ENCODE measurements at places on chromosomes 16 and 17.

GRCh38 chr17:69539781-69540319 is 125.4 kb downstream of the MAP2K6 start:
- peak; percentile 19 for DNase-seq

- no peak for DNase-seq
These were observed 101.1 kb upstream of the CDC42EP4 start for GRCh38 chr17:73412914-73413313.

- DNase-seq = no peak
These were observed 2.8 kb downstream of the ZNF646 start for GRCh38 chr16:31077024-31077423.

GRCh38 chr17:978103-979093 is 1.2 kb downstream of the NXN start:
- no peak for DNase-seq

DNA sequence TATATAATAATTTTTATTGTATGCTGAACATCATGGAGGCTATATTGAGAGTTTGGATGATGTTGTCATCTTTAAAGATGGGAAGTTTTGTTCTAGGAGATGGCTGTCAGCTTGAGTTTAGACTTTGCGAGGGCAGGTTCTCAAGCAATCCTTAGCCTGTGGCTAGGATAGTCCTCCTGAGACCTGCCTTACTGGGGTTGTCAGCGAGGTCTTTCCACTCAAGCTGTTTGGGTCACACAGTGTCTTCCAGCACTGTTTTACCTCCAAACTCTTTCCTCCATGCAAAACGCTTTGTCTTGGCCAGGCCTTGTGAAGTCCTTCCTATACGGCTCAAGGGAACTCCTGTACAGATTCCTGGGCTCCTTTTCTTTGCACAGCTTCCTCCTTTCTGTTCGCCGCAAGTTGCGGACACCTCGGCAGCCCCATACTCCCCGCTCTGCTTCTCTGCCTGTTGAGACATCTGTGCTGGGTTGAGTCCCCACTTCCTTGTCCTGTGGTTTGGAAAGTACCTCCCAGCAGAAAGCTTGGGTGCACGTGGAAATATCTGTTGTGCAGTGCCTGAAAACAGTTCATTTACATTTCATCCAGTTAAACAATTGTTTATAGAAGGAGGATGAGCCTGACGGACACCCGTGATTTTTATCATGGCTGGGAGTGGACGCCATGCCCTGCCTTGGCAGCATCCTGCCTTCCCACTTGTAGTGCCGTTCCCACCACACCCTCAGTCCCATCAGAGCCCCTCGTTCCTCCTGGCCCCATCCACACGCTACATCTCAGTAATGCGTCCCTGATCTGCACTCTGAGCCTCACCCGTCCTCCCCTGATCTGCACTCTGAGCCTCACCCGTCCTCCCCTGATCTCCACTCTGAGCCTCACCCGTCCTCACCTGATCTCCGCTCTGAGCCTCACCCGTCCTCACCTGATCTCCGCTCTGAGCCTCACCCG is 55.0 kb upstream of the CBFA2T3 start:
- no peak for DNase-seq

- peak; percentile 26 for DNase-seq
These were observed 17.0 kb downstream of the PRCD start for GRCh38 chr17:76556765-76557367.

DNA sequence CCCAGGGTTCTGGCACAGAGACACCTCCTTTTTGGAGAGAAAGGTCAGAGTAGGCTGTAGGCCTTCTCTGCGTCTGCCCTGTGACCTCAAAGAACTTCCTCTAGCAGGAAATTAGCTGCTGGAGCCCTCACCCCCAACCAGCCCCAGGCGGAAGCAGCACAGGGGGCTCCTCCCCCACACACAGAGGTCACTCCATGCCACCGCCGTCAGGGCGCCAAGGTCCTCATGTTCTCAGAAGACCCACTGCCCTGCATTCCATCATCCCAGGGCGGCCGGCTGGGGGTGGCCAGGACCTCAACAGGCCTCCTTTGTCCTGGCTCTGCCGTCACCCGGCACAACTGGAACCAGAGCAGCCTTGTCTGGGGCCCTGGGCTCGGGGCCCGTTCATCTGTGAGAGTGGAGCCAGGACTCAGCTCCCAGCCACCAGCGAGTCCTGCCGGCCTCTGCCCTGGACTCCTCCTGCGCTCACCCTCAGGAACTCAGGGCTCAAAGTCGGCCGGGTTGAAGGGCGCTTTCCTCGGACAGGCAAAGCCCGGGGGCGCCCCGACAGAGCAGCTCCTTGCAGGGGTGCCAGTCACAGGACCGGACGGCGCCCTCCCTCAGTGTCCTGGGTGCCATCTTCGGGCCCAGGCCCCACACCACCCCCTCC is 1.2 kb downstream of the TMC6 start:
- no peak for DNase-seq

GRCh38 chr16:87801679-87802259 is 36.0 kb upstream of the KLHDC4 start:
- no peak for DNase-seq

DNA sequence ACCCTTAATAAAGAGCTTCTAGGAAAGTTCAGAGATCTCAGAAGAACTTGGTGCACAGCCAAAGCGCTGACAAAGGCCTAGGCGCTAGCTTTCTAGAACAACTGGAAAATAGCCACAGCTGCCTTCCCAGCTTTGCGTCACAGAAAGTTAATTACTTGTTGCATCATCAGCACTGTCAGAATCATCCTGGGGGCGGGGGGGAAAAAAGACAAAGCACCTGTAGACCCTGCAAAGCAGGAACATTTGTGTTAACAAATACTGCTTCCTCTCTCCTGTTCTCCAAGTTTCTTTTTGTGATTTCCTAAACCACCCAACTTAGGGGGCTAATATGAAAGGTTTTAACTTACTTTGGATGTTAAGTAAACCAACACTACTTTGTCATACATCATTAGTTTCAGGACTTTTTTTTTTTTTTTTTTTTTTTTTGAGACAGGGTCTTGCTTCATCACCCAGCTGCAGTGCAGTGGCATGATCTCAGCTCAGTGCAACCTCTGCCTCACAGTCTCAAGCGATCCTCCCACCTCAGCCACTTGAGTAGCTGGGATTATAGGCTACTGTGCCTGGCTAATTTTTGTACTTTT is 4.8 kb upstream of the AARSD1 start:
- no peak for DNase-seq

DNA sequence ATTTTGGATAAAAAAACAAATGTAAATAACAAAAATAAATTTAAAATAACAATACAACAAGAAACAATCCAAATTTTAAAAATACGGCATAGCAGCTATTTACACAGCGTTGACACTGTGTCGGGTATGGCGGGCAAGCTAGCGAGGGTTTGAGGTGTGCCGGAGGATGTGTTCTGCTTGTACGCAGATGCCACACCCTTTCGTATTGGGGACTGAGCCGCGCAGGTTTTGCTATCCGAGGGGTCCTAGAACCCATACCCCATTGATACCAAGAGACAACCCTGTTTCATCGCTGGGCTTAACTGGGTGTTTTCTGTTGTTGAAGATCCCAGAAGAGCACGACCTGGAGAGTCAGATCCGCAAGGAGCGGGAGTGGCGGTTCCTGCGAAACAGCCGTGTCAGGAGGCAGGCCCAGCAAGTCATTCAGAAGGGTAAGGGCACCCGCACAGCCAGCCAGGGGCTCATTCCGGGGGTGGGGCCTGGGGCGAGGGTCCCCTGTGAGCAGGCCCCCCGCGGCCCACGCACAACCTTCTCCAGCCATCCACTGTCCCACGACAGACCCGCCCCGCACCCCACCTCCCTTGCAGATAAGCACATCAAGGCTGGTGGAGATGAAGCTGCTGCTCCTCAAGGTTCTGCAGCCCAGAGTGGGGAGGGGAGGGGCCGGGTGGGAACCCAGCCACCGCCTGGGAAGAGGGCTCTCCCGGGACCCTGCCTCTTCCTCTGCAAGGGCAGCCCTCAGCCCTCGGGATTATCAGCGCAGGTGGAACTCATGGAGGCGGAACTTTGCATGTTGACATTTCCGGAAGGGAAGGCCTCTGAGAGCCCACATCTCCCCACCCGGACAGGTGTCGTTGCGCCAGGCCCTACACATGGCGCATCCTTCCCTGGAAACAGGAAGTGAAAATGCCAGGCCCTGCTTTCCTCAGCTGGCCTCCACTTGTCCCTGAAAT is 51.2 kb upstream of the CHMP6 start:
- DNase-seq = no peak
